ENCODE measurements at places on chromosomes 5 and 9.

DNA sequence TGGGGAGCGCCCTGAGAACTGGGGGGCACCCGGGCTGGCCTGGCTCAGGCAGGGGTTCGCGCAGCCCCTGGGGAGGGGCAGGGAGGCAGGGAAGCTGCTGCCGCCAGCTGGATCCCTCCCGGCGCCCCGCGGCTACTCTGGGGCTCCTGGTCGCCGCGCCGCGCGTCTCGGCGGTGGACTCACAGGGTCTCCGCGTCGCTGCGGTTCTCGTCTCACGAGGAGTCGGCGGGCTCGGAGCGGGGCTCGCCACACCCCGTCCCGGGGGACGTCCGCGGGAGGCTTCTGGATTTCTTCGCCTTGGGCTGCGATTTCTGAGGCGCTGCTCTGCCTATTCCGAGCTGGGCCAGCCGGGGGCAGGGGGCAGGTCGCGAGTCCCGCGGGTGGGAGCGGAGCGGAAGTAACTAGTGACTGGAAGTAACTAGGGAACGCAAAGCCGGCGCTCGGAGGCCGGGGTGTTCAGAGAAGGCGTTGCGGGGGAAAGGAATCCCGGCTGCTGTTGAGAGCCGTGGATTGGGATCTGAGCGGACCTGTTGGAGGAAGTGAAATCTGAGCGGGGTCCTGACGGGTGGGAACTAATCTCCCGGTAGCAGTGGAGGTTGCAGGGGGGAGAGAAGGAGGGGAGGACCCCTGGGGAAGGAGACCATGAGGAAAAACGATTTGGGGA, 511 bp downstream of the CYSTM1 start:
- no peak for DNase-seq

DNA sequence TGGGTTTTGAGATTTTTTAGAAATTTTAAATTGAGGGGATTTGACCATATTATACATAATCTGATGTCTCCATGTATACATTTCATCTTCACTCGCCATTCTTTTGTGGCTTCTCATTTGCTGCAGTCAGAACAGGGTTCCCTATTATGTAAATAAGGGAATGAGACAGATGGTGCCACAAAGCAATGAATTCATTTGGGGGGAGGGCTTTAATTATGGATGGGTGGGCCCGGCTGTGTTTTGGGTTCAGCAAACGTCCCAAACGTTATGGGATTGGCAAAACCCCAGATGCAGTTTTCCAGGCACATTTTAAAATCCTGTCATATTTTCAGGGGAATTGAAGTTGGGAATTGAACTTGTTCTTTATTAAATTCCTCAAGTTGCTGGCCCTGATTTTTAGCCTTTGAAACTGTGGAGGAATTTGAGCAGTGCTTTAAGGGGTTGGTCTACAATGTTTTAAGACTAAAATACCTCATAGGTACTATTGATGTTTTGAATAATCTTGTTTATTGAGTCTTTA, 558.5 kb upstream of the ZNF462 start:
- no peak for DNase-seq

- no peak for DNase-seq
Measured at GRCh38 chr9:120839146-120839545, 3.6 kb downstream of the PSMD5 start.

GRCh38 chr9:120904061-120904977, 22.3 kb downstream of the TRAF1 start:
- DNase-seq: no peak

GRCh38 chr9:136105398-136106135, 10.5 kb upstream of the NACC2 start:
- no peak for DNase-seq

- peak; percentile 61 for DNase-seq
Measured at GRCh38 chr5:134177369-134178095, 782 bp upstream of the SKP1 start.

All from keratinocyte (primary cell).